ENCODE measurements at places on chromosomes 4 and X.
A peak's percentile ranks its signal among the peaks of the same experiment; 100 is the strongest.

DNA sequence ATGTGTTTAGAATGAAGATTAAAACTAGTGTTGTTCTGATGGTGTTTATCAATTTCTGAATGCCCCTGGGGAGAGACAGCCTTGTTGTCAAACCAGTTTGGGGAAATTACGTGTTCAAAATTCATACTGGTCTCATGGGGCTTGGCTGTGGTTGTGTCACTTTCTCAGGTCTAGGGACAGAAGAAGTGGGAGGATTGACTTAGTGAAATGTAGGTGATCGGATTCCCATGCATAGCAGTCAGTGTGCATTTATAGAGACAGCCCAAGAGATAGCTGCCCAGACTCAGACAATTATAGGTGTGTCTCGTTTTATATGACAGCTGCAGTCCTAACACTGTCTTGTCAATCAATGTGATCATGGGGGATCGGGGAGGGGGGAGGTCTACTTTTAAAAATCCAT lies 94.4 kb upstream of the CLCN4 start:
- no peak for DNase-seq

DNA sequence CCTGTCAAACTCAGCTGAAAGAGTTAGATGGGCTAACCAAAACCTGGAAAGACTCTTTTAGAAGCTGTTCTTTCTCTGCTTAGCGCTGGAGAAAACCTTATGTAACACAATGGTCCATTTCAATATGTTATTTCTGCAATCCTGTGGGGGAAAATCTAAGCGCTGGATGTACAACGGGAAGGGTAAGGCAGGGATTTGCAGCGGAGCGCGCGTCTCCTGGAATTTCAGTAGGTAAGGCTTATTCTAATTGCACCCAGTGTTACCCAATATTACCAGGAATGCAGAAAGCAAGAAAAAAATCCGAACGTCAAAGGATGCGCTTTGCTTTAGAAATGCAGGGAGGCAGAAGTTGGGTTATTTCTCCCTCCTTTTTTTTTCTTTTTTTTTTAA lies 2.0 kb downstream of the HS3ST1 start:
- DNase-seq = peak; percentile 41

DNA sequence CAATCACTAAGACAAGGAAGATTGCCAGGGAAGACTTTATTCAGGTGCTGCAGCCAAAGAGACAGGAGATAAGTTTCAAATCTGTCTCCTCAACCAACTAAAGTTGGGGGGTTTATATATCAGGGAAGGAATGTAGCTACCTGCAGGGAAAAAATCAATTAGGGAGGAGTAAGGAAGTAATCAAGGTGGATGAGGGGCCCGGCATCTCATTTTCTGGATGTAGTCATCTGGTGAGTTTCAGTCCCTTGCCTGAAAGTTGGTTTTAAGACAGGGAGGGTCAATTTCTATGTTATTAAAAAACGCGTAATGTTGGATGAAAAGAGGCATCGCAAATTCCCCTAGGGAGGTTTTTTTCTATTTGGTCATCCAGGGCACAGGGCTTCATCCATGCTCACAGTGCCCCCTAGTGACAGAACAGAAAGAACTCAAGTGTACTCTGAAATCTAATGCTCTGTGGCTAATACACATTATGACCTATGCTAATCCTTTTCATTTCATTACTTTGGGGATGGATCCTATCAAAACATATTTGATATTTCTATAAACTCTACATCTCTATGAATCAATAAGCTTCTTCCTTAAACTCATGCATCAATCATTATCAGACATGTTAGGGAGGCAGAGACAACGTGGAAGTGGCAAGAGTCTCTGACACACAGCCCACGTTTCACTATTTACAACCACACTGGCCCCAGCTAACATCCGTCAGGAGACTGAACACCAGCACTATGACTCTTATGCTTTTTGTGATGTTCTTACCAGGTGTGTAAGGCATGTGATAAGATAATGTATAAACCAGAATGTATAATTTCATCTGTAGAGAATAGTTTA lies 1577.0 kb upstream of the TENM3 start:
- DNase-seq = peak; percentile 32

GRCh38 chrX:5852941-5853340 lies 375.7 kb downstream of the NLGN4X start:
- no peak for DNase-seq

GRCh38 chr4:158051401-158052235 lies 121.2 kb downstream of the GASK1B start:
- peak; percentile 99 for DNase-seq

DNA sequence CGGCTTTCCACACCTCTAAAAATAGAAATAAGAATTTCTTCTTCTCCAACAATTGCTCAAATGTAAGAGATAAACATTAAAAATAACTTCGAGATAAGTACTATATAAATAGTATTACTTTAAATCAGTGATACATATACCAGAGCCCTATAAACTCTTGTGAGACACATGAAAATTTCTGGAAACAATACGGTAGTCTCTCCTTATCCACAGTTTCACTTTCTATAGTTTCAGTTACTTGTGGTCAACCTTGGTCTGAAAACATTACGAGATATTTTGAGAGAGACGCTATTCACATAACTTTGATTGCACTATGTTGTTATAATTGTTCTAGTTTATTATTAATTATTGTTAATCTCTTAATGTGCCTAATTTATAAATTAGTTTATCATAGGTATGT lies 101.5 kb upstream of the CXXC4 start:
- DNase-seq = no peak

DNA sequence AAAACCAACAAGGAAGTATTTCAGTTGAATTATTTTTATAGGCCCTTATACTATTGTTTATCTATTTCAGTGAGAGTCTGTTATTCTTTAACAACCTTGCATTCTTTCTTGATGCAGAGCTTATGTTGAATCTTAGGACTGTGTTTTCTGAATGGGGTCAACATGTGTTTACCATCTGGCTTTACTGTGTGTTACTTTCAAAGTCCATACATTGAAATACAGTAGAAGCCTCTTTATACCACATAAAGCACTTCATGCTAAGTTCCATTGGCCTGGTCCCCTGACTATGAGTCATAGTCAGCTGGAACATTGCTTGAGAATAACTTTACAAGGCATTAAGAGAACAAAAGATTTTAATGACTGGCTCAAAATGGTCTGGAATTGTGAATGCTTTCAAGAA lies 152.6 kb downstream of the GASK1B start:
- peak; percentile 90 for DNase-seq

DNA sequence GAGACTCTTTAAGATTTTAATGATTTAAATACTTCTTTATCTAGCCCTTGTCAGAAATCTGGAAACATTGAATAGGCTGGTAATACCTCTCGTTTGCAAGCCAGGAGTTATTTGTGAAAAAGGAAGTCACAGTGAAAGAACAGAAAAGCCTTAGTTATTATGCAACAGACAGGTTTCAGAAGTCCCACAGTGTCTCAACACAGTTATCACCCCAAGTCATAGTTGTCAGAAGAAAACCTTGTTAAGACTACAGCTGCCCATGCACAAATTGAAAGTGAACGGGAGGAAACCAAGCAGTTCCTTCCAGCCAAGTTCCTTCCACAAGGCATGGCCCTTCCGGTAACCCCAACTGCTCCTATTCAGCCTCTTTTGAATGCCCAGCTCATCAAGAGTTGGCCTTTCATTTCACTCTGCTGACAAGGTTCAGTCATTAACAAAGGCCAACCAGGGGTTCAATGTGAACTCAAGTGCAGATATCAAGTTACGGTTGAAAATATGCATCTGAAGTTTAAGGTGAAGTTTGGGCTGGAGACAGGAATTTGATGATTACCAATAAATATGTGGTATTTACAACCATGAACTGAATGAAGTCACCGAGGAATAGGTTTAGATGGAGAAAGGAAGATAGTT lies 15.6 kb downstream of the ALPK1 start:
- no peak for DNase-seq

- peak; percentile 77 for DNase-seq
Measured at GRCh38 chr4:102627831-102628523, 126.8 kb downstream of the NFKB1 start.

- no peak for DNase-seq
Measured at GRCh38 chr4:40621229-40621591, 8.5 kb downstream of the RBM47 start.

DNA sequence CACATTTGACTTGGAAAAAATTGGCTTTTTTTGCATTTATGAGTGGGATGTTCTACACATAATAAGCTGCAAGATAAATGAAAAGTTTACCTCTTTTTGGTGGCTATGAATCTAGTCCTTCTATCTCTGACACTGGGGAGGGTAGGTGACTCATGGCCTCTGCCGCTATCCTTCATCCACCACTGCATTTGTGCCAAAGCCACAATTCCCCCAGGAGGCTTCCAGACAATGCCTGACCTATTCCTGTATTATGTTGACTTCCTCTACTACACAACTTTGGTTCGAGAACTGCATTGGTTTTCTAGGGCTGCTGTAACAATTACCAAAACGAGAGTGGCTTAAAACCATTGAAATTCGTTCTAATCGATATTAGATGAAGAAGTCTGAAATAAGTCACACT lies 245.6 kb downstream of the TRAM1L1 start:
- peak; percentile 0 for DNase-seq

DNA sequence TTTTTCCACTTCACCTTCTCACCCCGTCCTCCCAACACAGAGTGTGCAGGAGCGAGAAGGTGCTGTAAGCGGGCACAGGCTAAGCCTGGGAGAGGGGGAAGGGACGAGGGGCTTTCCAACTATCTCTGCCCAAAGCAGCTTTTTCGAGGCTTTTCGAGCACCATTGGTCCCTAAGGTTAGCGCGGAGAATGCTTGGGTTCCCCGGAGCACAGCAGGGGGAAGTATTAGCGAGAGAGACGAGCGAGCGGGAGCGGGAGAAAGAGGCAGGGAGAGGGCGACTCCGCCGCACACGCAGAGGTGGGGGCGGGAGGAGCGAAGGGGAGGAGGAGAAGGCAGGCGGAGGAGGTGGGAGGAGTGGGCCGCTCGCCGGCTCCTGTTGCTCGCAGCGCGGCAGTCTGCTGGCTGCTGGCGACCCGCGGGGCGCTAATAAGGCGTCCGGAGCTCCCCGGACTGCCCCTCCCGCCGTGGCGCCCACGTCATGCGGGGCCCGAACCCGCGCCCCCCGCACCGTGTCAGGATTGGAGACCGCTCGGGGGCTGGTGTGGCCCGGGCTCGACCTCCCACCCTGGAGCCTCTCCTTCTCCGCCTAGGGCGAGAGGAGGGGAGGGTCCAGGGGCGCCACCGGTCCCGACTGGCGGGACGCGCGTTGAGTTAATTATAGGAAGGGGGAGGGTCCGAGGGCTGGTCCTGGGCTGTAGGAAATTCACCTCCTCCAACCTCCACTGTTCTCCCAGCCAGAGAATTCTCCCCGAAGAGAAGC lies at the start of gene ADAMTS3:
Gene ADAMTS3, minus strand, starts transcription at position 263 of the 760 bp plus-strand sequence. CDS start 459 bp downstream, outside the sequence.
- DNase-seq = peak; percentile 40

DNA sequence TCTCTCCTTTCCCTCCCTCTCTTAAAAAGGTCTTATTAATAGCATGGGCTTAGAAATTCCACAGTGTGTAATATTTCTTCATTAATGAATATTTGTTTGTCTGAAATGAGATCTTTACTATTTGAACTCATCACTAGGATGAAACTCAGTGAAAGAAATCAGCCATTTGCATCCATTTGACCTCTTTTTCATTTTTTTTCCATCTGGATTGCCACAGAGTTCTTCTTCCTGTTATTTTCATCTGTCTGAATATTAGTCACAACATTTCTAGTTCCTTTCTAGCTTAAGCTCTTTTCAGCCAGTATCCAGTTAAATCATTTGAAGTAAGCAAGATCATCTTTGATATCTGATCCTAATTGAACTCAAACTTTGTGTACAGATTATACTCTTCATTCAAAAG lies 69.2 kb upstream of the PLS3 start:
- DNase-seq = peak; percentile 41

DNA sequence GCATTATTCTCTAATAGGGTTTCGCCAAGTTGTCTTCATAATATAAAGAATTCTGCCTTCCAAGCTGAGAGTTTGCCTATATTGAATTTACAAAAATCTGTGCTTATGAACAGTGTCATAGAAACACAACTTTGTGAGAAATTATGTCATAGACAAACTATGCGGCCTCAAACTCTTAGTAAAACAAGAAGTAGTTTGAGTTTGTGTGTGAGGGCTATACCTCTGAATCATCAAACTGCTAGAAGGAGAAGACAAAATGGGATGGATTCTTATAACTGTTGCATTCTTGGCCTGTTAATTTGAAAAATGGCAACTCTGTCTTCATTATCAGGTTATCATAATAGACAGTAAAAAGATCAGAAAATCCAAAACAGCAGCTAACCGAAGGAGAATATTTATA lies 46.1 kb upstream of the NAP1L5 start:
- DNase-seq = peak; percentile 67

- DNase-seq = peak; percentile 60
Measured at GRCh38 chr4:165493359-165493758, 114.6 kb downstream of the CPE start.

DNA sequence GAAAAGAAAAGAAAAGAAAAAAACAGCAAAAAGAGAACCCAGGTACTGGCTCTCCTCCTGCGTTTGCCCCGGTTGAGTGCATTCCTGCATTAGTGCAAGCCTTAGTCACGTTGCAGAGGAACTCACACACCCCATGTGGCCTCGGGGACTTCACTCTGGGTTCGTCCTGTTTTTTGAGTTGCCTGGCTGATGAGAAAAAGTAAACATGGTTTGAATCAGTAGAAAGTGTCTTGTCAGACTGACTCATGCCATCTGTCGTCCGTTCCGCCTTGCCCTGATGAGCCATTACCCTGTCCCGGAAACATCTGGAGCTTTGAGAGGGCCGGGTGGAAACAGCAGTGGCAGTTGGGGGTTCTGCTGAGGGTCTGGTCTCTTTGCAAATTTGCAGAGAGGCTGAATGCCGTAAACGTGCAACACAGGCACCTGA lies 16.3 kb downstream of the CD99 start:
- DNase-seq = peak; percentile 64

DNA sequence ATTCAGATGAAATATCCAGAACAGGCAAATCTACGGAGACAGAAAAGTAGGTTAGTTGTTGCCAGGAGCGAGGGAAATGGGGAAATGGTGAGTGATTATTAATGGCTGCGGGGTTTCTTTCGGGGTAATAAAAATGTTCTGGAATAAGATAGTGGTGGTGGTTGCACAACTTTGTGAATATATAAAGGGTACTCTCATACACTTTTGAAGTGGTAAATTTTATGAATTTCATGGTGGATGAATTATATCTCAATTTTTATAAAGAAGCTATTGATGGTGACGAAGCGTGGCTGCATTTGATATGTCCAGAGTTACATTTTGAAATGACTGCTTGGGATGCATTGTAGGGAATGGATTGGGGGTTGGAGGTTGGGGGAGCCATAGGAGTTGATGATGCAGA lies 16.3 kb downstream of the FAM47E start:
- DNase-seq = no peak

GRCh38 chr4:17614416-17615299 lies at the start of gene MED28:
MED28 (plus strand) TSS chr4:17614641; CDS start chr4:17614655, 14 bp downstream.
- peak; percentile 97 for DNase-seq

GRCh38 chr4:88605736-88606135 lies 13.5 kb downstream of the HERC3 start:
- DNase-seq = no peak

DNA sequence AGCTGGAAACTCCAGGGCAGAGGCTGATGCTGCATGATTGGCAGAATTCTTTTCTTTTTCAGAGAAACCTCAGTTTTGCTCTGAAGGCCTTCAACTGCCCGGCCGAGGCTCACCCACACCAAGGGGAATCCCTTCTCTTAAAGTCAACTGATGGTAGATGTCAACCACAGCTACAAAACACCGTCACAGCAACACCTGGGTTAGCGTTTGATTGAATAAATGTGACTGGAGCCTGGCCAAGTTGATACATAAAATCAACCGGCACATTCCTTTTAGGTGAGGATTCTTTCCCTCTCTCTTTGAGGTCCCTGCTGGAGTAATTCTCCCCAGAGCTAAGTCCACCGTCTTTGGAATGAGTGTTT lies 15.2 kb upstream of the KIAA0232 start:
- no peak for DNase-seq

- peak; percentile 29 for DNase-seq
Measured at GRCh38 chr4:52110171-52110570, 59.1 kb downstream of the SPATA18 start.
